MCF 10A (cell line): ENCODE measurements at places on chromosomes 7 and 10.

DNA sequence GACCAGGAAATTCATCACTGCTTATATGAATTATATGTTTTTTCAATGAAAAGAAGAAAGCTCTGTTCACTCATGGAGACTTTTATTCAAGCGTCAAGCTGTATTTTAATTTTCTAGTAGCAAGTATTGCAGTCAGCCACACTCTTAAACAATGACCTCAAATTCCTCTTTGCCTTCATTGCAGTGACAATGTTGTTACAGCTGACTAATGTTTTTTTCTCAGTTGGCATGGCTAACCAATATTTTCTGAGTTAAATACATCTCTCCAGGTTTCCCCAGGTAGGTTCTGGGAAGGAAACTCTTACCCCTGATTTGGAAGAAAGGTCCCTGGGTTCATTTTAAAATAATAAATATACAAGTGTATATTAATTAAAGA, 241.5 kb downstream of the WDR11 start:
- DNase-seq: peak; percentile 28

DNA sequence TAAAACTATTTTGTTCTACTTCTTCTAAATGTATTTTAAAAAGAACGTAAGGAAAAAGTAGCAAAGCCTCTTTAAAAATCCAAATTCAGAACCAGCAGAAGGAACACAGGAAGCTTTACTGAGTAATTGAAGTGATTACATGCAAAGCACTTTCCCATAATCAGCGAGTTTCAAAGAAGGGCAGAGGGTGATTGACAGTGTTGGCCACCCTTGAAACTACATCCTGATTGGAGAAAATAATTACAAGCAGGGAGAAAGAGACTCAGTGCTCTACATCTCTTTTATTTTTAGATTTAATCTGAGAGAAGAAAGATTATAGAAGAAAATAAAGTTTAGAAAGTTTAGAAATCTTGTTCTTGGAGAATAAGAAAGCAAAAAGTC, 20.3 kb upstream of the HGF start:
- no peak for DNase-seq

DNA sequence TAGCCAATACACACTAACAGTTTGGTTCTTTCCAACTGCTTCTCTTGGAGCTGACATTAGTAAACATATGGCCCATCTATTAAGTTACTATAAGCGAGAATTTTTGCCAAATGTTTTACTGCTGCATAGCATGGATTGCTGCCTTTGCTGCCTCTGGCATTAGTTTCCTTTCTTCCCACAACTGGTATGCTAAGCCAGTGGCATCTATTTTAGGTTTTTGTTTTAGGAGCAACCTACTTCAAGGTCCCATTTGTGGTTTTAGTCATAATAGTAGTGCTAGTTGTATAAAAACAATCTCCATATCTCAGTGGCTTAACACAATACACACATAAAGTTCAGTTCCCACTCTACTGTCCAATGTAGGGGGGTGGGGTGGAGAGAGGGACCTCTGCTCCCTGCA, 25.9 kb upstream of the PANK1 start:
- DNase-seq: no peak

GRCh38 chr7:24793982-24794648, 36.9 kb upstream of the GSDME start:
- DNase-seq: no peak

DNA sequence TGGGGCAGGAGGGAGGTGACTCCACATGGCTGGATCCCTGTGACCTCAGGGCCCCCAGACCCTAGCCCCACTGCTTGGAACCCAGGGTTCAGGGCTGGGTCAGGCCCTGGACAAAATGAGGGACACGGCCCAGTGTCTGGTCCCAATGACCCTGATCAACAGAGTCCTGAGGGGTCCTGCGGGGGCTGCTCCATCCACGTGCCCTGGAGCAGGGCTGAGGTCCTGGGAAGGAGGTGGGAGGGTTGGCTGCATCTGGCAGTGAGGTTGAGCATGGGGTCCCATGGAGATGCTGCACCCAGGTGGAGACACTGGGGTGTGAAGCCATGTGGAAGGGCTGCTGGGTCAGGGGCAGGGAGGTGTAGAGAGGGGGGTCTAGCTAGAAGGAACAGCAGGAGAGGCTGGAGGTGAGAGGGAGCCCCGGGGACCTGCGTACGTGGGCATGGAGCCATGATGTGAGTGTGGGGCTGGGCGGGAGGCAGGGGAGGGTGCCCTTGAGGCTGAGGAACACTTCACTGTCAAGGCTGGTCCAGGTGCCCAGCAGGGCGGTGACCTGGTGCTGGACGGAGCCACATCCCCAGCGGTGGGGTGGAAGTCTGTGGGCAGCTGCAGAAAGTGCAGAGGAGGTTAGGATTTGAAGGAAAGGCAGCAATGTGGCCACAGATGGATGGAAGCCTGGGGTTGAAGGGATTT, 604 bp downstream of the SCART1 start:
- no peak for DNase-seq

GRCh38 chr10:70432101-70432500, 9.4 kb downstream of the NODAL start:
- no peak for DNase-seq

GRCh38 chr10:63083904-63084689, 49.0 kb upstream of the NRBF2 start:
- DNase-seq: peak; percentile 82

DNA sequence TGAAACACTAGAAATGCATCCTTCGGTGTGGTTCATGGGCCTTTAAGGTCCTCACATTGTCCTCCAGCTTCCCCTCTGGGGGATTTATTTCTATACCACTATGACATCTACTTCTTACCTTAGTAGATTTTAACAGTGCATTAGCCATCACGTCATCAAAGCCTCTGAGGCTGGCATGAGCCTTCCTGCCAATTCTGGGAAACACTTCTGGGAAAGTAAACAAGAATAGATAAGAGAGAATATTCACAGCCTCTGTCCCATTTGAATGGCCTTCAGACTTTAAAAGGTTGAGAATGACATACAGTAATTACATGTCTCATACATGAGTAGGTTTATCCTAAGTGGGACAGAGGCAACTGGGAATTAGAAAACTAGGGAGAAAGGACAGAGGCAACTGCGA, 89.7 kb downstream of the AMPH start:
- DNase-seq: no peak

GRCh38 chr7:104967595-104967994, 46.4 kb upstream of the KMT2E start:
- DNase-seq: no peak
